Hematopoietic multipotent progenitor cell treated with erythropoietin and hydrocortisone succinate and interleukin-3 and kit ligand, for 15 days (in vitro differentiated cells): ENCODE measurements at places on chromosomes 2 and 18.

DNA sequence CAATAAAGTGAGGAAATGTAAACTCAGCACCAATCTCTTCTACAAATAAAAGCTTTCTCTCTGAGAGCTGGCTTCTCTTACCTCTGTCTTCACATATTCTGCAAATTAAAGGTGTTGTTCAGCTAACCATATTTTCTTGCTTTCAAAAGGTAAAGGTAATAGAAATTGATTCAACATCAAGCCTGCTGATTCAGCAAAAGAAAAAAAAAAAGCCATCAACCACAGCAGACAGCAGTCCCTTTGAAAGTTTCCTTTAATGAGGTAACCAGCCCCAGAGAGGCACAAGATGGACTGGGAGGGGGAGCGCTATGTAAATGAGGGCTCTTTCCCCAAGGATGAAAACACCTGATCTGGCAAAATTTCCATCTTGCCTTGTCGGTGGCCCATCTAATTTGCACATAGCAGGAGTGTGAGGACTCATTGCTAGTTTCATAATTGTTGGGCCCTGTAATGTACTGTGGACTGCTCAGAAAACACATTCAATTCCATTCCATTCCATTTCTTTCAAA is 154.9 kb upstream of the SOX11 start:
- DNase-seq = no peak

DNA sequence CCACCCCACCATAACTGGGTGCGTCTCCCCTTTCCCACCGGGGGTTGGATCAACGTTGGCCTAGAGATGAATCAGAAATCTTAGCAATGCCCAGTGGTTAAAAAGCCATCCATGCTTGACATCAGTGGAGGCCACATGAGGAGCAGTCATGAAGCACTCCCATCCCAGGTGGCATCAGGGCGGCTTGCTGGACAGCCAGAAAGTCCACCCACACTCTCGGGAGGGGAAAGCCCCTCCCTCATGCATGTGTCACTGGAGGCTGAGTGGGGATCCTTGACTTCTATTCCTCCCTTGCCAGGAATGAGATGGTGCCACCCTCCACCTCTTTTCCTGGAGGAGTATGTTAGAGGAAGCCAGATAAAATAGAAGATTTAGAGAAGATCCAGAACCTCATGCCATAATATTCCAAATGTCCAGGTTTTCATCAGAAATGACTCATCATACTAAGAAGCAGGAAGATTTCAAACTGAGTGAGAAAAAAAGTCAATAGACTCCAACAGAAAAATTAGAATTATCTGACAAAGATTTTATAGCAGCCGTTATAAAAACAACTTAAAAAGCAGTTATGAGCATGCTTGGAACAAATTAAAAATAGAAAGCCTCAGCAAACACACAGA is 507.1 kb upstream of the ID2 start:
- DNase-seq = no peak

DNA sequence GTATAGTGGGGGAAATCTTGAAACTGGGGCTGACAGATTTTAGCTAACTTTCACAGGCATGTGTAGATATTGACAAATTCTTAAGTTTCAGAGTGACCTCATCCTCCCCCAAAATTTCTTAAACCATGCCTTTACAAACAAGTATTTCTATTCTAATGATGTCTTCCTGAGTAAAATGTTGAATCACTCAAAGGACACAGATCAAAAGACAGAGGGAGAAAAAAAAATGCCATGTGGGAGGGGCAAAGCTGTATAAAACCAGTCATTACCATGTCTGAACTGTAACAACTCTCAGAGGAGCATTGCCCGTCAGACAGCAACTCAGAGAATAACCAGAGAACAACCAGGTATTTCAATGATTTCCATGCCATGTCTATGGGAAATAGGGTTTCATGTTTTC is at the start of gene SERPINB2:
TSS of gene SERPINB2 (plus strand) at position 282 of the 400 bp plus-strand sequence. CDS start 3,740 bp downstream, outside the sequence.
- no peak for DNase-seq

- DNase-seq = no peak
These were observed 275.9 kb downstream of the DCC start for GRCh38 chr18:52615943-52616342.

GRCh38 chr2:200308546-200309295 is 2.2 kb downstream of the SPATS2L start:
- DNase-seq = no peak

DNA sequence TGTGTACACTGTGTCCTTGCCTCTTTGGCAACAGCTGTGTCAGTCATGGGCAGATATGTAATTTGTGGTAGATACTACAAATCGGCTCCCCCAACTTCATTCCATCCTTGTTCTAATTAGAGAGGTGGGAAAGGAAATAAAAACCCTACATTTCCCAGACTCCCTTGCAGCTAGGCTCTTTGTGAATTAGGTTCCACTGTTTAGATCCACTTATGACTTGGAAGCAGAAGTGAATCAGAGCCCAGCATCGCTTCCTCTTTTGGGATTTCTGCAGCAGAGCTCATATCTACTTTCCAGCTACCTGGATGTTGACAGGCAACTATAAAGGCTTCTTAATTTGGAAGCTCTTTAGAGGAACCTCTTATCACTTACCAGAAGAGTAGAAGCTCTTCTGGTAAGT is 34.1 kb upstream of the NARS1 start:
- DNase-seq = no peak

- no peak for DNase-seq
These were observed 11.0 kb downstream of the MAP3K20 start for GRCh38 chr2:173086518-173087213.

DNA sequence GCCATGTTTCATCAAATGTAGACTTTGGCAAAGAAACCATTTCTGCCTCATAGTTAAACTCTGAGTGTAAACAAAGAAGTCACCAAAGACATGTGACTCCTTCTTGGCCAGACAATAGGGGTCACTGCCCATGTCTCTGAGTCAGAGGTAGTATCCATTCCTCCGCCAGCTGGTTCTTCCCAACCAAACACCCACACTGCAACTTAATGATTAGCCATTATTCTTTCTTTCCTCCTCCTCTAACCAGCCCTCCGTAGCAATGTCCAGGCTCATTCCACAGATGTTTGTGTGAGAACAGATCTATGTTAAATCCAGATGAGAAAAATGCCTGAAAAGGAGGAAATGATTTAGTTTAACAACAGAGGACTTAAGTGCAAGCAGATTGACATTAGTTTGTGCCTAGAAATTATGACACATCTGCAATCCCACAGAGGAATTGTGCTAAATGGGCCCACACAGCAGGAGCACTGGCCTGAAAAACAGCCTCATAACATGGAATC is 127.9 kb upstream of the SH3BP4 start:
- DNase-seq = no peak

GRCh38 chr2:70916291-70916690 is 19.4 kb upstream of the ATP6V1B1 start:
- no peak for DNase-seq

GRCh38 chr2:31216734-31217133 is 581 bp downstream of the CAPN14 start:
- DNase-seq = no peak

DNA sequence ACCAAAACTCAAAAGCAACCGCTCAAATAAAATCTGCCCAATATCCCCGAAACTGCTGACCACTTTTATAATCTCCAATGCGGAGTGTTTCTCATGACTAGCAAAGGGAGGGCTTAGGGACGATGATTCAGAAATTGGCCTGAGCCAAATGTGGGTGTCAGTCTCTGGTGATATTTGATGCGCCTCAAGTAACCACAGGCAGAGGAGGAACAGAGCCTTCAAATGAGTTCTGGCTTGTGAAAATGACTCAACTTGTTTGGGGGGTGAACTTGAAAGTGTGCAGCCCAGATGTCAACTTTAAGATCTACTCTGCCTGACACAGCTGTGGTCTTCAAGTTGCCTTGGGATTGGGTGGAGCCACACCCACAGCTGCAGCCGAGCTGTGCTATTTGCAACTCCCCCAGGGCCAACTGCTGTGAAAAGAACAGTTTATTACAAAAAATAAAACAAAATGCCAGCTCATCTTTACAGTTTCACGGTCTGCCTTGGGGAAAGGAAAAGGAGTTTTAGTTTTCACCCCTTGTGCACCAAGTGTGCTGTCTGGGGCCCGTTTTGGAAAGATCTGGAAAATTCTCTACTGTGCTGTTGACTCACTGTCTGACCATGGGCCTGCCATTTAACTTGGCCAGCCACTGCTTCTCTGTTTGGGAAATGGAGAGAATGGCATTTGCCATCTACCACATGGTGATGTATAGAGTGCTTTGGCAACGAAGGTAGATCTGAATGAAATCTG is 222.1 kb downstream of the MTX2 start:
- DNase-seq = no peak

GRCh38 chr2:156704617-156705016 is 268.4 kb downstream of the GPD2 start:
- DNase-seq = no peak

GRCh38 chr2:146496248-146496647 is 1348.6 kb upstream of the ACVR2A start:
- DNase-seq = no peak
